ENCODE measurements at places on chromosomes 2 and 18.

- no peaks in the 10 kb centered on the region for H3K27me3 ChIP-seq
- H3K27ac ChIP-seq, result no peak overlapping the region
- H3K4me3 ChIP-seq, result no peak overlapping the region
- H3K4me1 ChIP-seq, result peaks cover 10% of the 10 kb centered on the region
- peaks cover 2% of the 10 kb centered on the region for H3K36me3 ChIP-seq
These were observed 58.1 kb upstream of the OTX1 start for GRCh38 chr2:62992561-62992960.

DNA sequence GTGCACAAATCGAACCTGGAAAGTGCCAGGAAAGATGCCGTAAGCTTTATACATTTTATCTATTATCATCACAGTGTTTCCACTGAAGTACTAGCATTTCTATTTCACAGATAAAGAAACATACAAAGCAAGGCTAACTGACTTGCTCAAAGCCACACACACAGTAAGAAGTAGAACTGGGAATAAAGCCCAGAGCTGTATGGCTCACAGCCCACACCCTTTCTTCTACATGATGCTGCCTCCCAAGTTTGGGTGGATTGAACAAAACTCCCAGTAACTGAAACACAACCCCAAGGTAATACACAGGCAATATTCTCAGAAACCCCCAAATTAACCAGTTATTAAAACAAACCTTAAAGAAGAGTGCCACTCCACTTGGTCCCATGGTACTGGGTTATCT is 11.2 kb downstream of the SAP130 start:
- H3K4me3 ChIP-seq, result no peak overlapping the region
- H3K4me1 ChIP-seq, result no peaks in the 10 kb centered on the region
- no peaks in the 10 kb centered on the region for H3K27me3 ChIP-seq

DNA sequence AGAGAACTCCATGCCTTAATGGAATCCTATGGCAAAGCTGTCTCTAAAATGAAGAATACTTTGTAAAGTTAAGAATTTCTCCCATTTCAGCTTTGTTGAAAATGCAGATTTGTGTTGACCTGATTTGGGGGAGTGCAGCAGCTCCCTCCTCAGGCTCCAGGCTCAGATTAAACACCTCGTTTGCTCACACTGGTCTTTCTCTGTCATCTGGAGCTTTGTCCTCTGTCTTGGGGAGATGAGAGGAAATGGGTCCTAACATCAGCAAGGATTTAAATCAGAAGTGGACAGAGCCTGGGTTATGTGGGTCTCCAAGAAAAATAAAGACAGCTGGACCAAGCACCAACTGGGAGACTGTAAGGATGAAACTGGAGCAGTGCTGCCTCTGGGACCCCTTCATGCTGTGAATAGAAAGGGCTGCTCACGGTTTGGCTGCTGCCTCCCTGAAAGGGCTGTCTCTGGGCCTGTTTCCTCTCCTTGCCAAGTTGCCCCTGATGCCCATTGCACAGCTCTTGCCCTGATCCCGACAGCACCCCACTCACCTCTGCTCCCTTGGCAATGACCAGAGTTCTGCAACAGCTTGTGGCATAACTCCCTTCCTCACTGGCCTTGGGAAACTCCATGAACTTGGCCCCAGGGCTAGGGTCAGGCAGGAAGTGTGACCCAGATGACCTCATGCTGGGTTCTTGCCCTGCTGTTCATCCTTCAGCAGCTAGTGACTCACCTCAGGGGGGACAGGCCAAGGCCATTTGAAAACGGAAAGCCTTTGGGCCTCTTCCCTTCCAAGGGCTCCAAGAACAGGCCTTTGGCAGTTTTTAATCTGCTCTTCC is 197.2 kb downstream of the CYP26B1 start:
- H3K36me3 ChIP-seq, result no peaks in the 10 kb centered on the region
- DNase-seq, result no peak
- H3K4me3 ChIP-seq, result no peak overlapping the region
- H3K27ac ChIP-seq, result no peak overlapping the region

GRCh38 chr2:223048519-223048918 is 3.5 kb upstream of the KCNE4 start:
- peaks cover 5% of the 10 kb centered on the region for H3K4me1 ChIP-seq
- no peaks in the 10 kb centered on the region for H3K36me3 ChIP-seq
- peaks cover 10% of the 10 kb centered on the region for H3K27me3 ChIP-seq
- no peak overlapping the region for H3K4me3 ChIP-seq

GRCh38 chr2:194104687-194105086 is 1552.3 kb upstream of the SLC39A10 start:
- DNase-seq, result no peak
- no peaks in the 10 kb centered on the region for H3K4me1 ChIP-seq
- no peaks in the 10 kb centered on the region for H3K27me3 ChIP-seq
- H3K36me3 ChIP-seq, result no peaks in the 10 kb centered on the region

GRCh38 chr18:24220318-24220688 is 81.4 kb downstream of the CABYR start:
- H3K4me1 ChIP-seq, result peaks cover 4% of the 10 kb centered on the region
- H3K27me3 ChIP-seq, result no peaks in the 10 kb centered on the region
- DNase-seq, result no peak
- H3K36me3 ChIP-seq, result no peaks in the 10 kb centered on the region
- H3K27ac ChIP-seq, result no peak overlapping the region
- H3K4me3 ChIP-seq, result no peak overlapping the region

- no peaks in the 10 kb centered on the region for H3K27me3 ChIP-seq
- peaks cover 9% of the 10 kb centered on the region for H3K4me1 ChIP-seq
- H3K36me3 ChIP-seq, result no peaks in the 10 kb centered on the region
- H3K27ac ChIP-seq, result peak overlapping the region; percentile 85
- no peak for DNase-seq
- peak overlapping the region; percentile 98 for H3K4me3 ChIP-seq
These were observed 766 bp downstream of the MFF start for GRCh38 chr2:227325839-227326195.

GRCh38 chr2:59874971-59875755 is 678.3 kb downstream of the BCL11A start:
- no peak for DNase-seq
- H3K4me1 ChIP-seq, result no peaks in the 10 kb centered on the region
- no peaks in the 10 kb centered on the region for H3K27me3 ChIP-seq
- H3K27ac ChIP-seq, result no peak overlapping the region
- H3K4me3 ChIP-seq, result no peak overlapping the region
- H3K36me3 ChIP-seq, result no peaks in the 10 kb centered on the region

- no peaks in the 10 kb centered on the region for H3K36me3 ChIP-seq
- no peaks in the 10 kb centered on the region for H3K4me1 ChIP-seq
- DNase-seq, result no peak
- H3K27ac ChIP-seq, result no peak overlapping the region
- no peak overlapping the region for H3K4me3 ChIP-seq
These were observed 113.0 kb upstream of the MAPRE2 start for GRCh38 chr18:34928088-34928753.

- H3K36me3 ChIP-seq, result no peaks in the 10 kb centered on the region
- DNase-seq, result no peak
- H3K4me1 ChIP-seq, result peaks cover 3% of the 10 kb centered on the region
- no peak overlapping the region for H3K4me3 ChIP-seq
- H3K27ac ChIP-seq, result no peak overlapping the region
These were observed 41.2 kb downstream of the COMMD1 start for GRCh38 chr2:61946666-61947065.

DNA sequence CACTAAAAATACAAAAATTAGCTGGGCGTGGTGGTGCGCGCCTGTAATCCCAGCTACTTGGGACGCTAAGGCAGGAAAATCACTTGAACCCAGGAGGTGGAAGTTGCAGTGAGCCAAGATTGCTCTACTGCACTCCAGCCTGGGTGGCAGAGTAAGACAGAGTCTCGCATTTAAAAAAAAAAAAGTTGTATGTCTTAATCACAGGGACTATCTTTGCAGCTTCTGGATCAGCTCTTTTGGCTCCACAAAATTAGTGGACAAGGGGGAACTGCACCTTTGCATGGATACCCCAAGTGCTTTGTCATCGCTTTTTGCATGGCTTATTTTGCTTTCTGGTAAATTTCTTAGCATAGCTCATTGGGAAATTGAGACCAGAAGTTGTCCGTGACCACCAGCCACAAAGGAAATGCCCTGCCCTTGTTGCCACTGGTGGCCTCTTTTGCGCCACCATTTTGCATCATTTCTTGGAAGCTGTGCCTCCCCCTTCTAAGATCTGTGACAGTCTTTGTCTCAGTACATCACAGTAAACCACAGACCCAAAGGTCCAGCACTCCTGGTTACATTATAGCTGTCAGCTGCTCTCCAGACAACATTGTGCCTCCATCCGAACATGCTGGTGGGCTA is 43.9 kb upstream of the PCBP1 start:
- H3K36me3 ChIP-seq, result peaks cover 3% of the 10 kb centered on the region
- no peak for DNase-seq
- peaks cover 15% of the 10 kb centered on the region for H3K4me1 ChIP-seq
- no peaks in the 10 kb centered on the region for H3K27me3 ChIP-seq
- no peak overlapping the region for H3K27ac ChIP-seq

DNA sequence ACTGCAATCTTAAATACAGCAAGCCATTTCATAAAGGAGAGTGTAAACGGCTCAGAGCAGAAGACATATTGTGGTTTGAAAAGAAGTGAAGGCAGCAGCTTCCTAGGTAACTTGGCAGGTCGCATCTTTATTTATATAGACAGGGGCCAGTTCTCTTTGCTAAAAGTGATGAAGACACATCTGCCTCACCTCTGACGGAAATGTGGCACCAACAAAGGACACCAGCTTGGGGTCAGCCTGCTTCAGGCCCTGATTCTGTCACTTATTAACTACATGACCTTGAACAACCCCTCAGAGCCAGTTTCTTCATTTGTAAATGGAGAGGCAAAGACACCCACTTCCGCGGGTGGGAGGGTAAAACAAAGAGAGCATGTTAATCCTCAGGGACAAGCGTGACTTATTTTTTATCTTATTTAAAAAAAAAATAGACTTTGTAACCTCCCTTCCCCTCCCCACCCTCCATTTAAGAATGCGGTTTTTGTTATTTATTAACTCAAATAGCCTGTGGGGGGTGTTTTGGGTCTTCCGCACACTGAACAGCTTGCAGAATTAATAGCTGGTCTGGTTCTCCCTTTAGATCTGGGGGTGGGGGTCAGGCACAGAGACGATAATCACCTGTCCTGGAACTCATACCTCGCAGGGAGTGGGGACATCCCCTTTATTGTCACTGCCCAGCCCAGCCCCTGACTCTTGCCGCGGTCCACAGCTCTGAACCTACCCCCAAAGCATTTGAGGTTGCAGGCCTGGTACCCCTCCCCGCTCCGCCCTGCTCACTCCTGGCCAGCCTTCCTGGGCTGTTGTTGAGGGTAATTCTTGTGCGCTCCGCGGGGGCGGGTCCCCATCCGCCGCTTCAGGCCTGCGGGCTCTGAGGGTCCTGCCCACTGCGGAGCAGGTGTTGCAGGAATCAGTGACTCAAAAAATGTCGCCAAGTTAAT is 64.2 kb upstream of the TMEM17 start:
- peaks cover 19% of the 10 kb centered on the region for H3K4me1 ChIP-seq
- H3K27me3 ChIP-seq, result no peaks in the 10 kb centered on the region
- H3K4me3 ChIP-seq, result no peak overlapping the region

DNA sequence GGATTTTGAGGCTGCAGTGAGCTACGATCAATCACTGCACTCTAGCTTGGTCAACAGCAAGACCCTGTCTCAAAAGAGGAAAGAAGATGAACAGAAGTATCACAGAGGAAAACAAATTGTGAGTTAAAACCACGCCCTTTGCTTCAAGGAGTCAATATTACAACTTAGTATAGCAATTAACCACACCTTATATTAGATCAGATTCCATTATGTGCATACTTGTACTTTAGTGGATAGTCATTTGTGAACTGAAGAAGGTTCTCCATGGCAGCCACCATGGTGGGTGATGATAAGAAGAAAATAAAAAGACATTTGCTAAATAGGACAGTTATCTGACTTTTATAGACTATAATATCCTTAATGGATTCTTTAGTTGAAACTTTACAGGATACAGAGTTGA is 72.3 kb upstream of the EFEMP1 start:
- no peak for DNase-seq
- H3K27ac ChIP-seq, result no peak overlapping the region
- no peaks in the 10 kb centered on the region for H3K36me3 ChIP-seq
- H3K4me1 ChIP-seq, result no peaks in the 10 kb centered on the region
- H3K27me3 ChIP-seq, result no peaks in the 10 kb centered on the region

- no peak overlapping the region for H3K4me3 ChIP-seq
- H3K4me1 ChIP-seq, result peaks cover 6% of the 10 kb centered on the region
- peaks cover 10% of the 10 kb centered on the region for H3K36me3 ChIP-seq
- no peak overlapping the region for H3K27ac ChIP-seq
- H3K27me3 ChIP-seq, result no peaks in the 10 kb centered on the region
These were observed 151.2 kb downstream of the PRPF40A start for GRCh38 chr2:152565884-152566727.

- H3K4me3 ChIP-seq, result no peak overlapping the region
- no peaks in the 10 kb centered on the region for H3K4me1 ChIP-seq
- DNase-seq, result no peak
- H3K27me3 ChIP-seq, result no peaks in the 10 kb centered on the region
These were observed 408.6 kb upstream of the KCNJ3 start for GRCh38 chr2:154289870-154290269.

DNA sequence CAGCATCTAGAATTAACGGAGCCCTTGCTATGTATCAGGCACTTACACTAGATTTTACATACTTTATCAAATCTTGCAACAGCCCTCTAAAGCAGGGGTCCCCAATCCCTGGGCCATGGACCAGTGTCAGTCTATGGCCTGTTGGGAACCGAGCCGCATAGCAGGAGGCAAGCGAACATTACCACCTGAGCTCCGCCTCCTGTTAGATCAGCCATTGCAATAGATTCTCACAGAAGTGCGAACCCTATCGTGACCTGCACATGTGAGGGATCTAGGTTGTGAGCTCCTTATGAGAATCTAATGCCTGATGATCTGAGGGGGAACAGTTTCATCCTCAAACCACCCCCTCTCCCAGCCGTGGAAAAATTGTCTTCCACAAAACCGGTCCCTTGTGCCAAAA is 13.4 kb downstream of the DNAJB2 start:
- H3K27ac ChIP-seq, result no peak overlapping the region
- H3K27me3 ChIP-seq, result no peaks in the 10 kb centered on the region
- no peak for DNase-seq
- peaks cover 15% of the 10 kb centered on the region for H3K4me1 ChIP-seq

- H3K27ac ChIP-seq, result no peak overlapping the region
- H3K4me1 ChIP-seq, result no peaks in the 10 kb centered on the region
- H3K27me3 ChIP-seq, result no peaks in the 10 kb centered on the region
- H3K36me3 ChIP-seq, result no peaks in the 10 kb centered on the region
- DNase-seq, result no peak
These were observed 72.2 kb upstream of the SLC4A10 start for GRCh38 chr2:161552015-161552414.

DNA sequence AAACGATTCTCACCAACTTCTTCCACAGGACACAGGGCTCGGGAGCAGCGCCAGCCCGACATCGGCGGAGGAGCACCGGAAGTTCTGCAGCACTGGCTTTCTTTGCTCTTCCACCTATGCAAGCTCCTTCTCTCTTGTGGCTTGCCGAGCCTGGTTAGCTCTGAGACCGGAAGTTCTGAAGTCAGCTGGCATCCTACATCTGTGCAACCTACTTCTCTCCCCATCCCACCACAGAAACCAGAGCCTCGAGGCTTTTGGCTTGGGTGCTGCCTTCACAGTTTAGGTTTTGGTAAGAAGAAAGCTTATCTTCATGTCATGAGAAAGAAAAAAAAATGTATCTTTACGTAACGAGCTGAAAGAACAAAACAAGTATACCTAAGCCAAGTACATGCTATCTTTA is 111.7 kb downstream of the ANKRD44 start:
- no peaks in the 10 kb centered on the region for H3K27me3 ChIP-seq
- no peaks in the 10 kb centered on the region for H3K4me1 ChIP-seq
- no peak overlapping the region for H3K4me3 ChIP-seq
- no peaks in the 10 kb centered on the region for H3K36me3 ChIP-seq
- no peak overlapping the region for H3K27ac ChIP-seq
- no peak for DNase-seq

Measured in keratinocyte (primary cell).